Renal cortex interstitium (tissue), 15 donors: ENCODE measurements at places on chromosomes 6 and 20.

DNA sequence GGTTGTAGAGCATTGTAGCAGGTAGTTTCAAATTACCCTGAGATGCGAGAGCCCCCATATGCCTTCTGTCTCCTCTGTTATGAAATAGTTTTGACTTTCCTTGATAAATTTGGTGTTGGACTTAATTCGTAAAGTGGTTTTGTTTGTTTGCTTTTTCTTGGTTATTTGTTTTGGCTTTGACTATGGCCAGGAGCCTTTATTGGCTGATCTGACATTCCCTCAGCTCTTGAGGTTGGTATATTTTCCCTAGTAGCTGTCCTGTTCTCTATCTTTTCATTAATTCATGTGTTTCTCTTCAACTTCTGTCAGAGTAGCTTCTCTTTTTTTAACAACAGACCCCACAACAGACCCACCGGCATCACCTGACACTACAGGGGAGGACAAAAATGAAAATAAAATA is 457.4 kb upstream of the MANEA start:
- DNase-seq: no peak

- DNase-seq: no peak
These were observed 90.0 kb downstream of the JARID2 start for GRCh38 chr6:15335916-15336315.

DNA sequence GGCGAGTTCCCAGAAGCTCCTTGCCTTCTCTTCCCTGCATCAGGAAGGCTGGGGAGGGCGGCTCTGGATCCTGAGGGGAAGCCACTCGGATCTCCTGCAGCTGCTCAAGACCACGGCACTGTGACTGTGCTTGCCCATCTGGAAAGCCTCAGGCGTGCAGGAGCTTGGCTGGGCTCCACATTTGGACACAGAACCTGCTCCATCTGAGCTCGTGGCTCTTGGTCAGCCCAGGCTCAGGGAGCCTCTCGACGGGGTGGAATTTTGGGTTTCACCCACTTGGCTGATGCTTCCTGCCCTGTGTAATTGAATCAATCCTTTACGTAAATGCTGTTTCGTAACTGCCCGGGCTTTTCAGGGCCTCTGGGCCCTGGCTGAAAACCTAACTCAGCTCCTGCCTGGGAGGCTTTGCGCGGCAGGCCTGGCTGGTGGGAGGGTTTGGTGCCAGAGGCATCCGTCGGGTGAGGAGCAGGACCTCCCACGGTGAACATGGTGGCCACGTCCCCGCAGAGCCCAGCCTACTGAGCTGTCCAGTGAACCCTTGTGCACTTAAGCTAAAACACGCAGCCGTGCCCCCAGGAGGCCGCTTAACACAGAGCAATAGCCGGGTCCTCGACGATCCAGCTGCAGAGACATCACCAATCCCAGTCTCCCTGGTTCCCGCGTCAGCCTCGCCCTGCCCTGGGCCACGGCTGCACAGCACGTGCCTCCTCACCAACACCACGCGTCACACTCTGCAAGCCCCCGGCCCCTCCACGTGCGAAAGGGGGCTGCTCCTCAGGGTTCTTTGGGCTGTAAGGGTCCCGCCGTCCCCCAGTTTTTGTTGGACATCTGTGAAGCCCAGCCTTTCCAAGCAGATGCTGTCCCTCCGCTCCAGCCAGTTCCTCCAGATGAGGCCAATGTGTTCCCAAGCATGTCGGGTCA is 241.0 kb downstream of the DLL1 start:
- DNase-seq: no peak

DNA sequence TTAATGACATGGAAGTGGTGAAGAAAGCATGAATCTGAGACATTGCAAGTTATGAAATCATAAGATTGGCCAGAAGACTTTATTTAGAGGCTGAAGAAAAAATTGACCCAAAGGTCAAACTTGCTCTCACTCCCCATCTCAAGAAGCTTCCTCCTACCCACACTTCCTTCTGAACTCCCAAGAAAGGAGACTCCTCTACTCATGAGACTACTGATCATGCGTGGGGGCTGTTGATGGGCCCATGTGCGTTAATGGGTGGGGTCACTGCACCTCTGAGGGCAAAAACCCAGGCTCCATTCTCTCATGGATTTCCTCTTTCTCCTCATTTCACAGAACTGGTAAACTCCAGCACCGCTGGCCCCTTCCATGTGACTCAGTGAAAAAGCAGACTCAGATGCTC is 470.6 kb upstream of the ARID1B start:
- no peak for DNase-seq

DNA sequence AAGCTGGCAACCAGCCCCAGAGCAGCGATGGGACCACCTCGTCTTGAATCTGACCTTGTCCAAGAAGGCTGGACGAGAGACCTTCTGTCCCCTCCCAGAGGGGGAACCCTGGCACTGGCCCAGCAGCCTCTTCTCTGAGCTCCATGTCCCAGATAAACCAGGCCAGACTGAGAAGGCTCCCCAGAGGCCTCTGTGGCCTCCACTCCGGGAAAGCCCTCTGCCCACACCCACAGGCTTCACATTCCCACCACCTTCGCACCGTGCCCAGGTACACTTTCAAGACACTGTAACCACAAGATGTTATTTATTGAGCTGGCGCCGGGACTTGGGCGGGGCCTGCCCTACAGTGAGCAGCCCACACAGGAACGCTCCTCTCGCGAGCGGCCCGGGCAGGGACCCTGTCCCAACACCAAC is 33.2 kb downstream of the ADA start:
- DNase-seq: no peak

DNA sequence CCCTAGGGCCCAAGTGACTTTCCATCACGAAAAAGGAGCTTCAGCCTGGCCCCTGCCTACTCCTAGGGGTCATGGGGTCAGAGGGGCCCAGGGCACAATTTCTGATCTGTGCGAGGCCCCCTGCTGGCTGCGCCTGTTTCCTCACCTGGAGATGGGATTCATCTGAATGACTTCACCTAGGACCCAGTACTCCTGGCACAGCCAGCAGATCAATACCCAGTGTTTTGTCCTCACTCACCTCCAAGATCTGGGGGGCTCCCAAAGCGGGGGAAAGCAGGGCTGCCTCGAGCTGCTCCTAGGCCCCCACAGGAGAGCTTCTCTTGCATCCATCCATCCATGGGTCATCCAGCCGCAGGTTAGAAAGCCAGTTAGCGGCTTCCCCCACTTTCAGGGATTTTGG is 33.8 kb downstream of the CD40 start:
- no peak for DNase-seq

GRCh38 chr6:71482742-71483141 is 194.1 kb downstream of the OGFRL1 start:
- DNase-seq: no peak

DNA sequence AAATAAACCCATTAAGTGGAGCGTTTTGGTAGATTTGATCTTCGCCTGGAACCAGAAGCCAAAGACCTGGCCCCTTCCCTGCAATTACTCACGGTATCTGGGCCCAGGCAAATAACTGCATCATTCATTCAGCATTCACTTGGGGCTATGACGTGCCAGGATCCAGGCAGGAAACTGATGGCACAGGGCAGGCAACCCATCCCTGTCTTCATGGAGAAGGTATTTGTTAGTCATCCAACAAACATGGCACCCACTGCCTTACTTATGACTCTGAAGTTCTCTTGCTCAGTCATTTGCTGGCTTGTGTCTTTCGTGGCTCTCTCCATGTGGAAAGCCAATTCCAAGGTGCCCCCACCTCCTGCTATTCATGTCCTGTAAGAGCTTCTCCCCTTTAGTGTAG is 232.4 kb downstream of the BMP7 start:
- DNase-seq: no peak

GRCh38 chr20:52992632-52993031 is 20.5 kb downstream of the TSHZ2 start:
- no peak for DNase-seq

- DNase-seq: no peak
These were observed 140.1 kb upstream of the SPACA1 start for GRCh38 chr6:87907521-87907920.

GRCh38 chr6:5030596-5031136 is 26.8 kb upstream of the RPP40 start:
- peak; percentile 73 for DNase-seq

DNA sequence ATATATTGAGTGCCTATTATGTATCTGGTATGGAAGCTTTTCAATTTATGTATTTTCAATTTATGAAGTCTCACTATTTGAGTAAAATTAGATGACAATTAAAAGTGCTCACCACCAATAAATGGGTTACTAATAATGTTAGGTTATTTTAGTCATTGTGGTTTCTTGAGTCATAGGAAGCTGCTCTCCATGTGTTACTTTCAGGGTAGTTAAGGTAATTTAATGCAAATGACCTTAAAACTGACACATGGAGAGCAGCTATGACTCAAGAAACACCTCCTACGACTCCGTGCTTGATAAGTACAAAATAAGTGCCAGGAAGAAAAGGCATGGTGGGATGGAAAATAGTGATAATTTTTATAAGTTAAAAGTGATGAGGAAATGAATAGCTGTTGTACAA is 16.5 kb upstream of the TINAG start:
- DNase-seq: no peak

DNA sequence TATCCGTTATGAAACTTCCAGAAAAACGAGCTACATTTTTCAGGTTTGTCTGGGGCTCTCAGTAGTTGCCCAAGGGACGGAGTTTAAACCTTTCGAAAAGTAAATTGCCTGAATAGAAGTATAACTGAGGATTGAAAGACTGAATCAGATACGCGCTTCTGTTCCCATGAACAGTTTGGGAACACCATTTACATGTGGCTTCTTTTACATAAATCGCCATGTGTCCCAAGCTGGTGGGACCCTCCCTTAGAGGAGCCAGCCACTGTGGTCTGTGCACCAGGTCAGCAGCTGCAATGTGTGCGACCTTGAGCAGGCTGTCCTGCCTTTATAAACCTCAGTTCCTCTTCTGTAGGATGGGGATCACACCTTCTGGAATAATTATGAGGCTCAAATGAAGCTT is 11.0 kb downstream of the ENTPD6 start:
- DNase-seq: no peak

DNA sequence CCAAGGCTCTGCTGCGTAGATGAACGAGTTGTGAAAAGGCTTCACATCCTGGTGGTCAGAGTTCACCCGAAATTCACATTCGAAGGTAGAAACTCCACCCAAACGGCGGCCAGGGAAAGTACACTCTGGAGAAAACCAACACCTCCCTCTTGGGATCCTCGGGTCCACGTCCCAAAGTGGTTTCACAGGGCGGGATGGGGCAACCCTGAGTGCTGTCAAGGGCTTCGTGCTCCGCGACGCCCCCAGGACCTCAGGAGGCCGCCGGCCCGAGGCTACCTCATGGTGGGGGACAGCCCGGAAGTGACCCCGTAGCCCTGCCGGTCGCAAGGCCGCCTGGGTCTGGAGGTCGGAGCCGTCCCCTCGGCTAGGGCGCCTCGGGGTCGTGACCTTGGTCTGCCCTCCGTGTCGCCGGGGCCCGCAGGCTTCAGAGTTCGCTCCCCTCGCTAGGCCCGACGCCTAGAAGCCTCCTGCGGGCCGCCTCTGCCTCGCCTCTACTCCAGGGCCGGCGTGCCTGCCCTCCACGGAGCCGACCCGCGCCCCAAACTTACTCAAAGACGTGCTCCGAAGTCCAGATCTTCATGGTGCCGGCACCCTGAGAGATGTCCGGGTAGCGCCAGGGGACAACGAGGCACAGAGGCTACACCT is at the start of gene PRELID3B:
TSS of gene PRELID3B (minus strand) at position 636 of the 645 bp plus-strand sequence. CDS start at position 580, 56 bp downstream.
- DNase-seq: no peak

DNA sequence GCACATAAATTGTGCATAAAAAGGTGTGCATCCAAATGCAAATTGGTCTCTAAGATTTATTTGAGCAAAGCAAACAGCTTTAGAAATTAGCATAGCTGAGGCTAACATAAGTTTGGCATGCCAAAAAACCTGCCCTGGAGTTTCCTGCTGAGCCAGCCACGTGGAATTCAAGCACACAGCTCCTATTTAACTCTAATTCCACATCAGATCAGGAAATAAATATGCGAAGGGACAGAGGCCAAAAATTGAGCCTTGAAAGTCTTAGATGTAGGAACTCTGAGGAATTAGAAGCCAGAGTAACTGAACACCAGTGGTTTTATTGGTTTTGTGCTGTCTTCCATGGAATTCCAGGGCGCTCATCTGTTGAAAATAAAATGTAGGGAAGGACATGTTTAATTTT is 19.6 kb downstream of the SOBP start:
- no peak for DNase-seq

- no peak for DNase-seq
These were observed 71.9 kb downstream of the NOL4L start for GRCh38 chr20:32513031-32513866.

DNA sequence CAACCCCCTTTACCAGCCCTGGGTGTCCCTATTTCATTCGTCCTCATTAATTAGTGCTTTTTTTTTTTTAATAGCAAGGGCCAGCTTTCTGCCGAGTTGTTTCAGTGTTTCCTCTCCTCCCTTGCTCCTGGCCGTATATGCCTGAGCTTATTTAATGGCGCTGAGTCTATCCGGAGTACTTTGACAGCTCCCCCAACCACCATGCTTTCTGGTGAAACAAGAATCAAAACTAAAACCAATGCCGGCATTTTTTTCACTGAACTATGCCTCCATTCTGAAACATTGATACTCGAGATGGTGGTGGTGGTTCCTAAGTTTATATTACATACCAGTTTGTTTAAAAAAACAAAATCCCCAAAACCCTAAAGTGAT is 1.2 kb downstream of the DCBLD1 start:
- no peak for DNase-seq

GRCh38 chr6:13298446-13298845 is 29.9 kb downstream of the TBC1D7 start:
- no peak for DNase-seq

DNA sequence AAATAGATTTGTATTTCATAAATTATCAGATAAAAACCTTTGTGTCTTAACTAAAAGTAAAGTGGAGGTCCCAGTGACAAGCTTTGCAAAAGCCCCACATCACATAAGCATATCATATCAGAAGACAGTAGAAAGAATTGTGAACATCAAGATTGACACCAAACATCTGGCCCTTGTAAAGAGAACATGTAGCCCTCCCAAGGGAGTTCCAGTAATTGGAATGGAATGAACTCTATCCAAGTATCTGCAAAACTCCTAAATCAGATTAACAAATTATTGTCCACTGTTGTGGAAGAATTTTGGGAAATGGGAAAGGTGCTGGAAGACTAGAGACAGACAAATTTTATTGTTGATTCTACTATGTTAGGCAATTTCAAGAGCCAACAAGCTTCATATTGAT is 268.8 kb downstream of the KCNQ5 start:
- no peak for DNase-seq

DNA sequence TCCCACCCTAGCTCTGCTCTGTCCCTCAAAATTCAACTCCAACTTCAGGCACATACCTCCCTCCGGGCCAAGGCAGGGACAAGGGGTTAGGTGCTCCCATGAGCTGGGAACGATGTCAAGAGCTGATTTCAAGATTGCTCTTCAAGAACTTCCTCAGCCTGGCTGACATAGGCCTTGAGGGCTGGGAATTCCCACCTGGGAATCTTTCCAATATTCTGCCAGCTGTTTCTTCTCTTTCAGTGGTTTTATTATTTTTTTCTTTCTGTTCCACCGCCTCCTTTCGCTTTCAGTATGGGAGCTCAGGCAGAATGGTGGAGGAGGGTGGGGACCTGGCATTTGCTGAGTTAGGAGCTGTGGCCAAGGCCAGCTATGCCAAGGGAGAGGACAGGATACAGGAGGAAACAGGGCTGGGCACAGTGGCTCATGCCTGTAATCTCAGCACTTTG is 33.7 kb downstream of the SRSF3 start:
- DNase-seq: peak; percentile 46
